ENCODE measurements at places on chromosomes 2 and 18.

DNA sequence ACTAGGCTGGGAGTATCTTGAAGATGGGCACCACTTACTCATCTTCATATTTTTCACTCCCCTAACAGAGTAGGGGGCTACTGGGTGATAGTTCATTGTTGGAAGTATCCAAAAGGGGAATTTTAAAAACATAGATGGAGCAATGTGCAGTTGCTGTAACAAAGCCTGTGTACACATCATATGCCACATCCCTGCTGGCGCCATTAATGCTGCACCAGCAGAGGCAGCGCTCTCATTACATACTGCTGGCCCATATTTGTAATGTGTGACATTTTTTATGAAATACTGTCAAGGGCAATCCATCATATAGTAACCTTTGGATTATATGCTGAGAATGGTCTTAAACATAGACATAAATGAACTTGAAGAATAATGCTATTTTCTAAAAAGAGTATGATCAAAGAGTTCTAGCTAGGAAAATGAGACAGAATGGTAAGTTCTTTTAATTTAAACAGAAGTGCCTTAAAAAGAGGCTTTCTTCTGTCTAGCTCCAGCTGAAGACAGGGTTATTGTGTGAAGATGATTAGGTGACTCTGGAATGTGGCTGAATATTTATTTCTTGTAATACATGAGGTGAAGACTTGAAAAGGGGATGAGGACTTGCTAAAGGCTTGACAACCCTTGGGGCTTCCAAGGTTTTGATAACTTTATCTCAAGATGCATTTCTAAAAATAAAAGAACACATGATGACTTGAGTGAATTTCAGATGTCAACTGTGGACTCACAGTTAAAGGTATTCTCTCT is 2.4 kb upstream of the TMEM178A start:
- no peak for DNase-seq

DNA sequence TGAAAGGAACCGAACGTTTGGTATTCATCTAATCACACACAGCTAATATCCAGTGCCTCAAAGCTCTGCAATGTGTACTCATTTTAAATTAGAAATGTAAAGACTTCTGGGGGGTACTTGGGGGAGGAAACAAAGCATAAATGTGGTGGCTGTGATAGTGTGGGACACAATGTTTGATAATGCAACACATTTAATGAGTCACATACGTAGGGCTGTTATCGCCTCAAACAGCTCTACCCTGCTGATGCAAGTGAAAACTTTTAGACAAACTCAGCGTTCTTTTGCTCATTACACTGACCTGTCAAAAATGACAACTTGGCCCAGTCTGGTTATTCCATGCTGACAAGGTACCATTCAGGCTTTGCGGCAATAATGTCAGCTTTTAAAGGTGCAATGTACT is 1227.1 kb upstream of the CELF4 start:
- DNase-seq: no peak

- DNase-seq: no peak
Observed at GRCh38 chr2:107436281-107436680, 390.4 kb upstream of the RGPD4 start.

- no peak for DNase-seq
Observed at GRCh38 chr2:152627351-152627957, 89.8 kb downstream of the PRPF40A start.

GRCh38 chr2:171930385-171930784 is 8.1 kb downstream of the HAT1 start:
- DNase-seq: no peak

- DNase-seq: no peak
Observed at GRCh38 chr2:10196948-10197696, 74.6 kb downstream of the RRM2 start.

GRCh38 chr18:10063489-10063888 is 149.7 kb downstream of the VAPA start:
- no peak for DNase-seq

- DNase-seq: no peak
Observed at GRCh38 chr2:134124047-134124753, 129.7 kb upstream of the MGAT5 start.

GRCh38 chr18:71040161-71040560 is 751.3 kb downstream of the SOCS6 start:
- DNase-seq: no peak

DNA sequence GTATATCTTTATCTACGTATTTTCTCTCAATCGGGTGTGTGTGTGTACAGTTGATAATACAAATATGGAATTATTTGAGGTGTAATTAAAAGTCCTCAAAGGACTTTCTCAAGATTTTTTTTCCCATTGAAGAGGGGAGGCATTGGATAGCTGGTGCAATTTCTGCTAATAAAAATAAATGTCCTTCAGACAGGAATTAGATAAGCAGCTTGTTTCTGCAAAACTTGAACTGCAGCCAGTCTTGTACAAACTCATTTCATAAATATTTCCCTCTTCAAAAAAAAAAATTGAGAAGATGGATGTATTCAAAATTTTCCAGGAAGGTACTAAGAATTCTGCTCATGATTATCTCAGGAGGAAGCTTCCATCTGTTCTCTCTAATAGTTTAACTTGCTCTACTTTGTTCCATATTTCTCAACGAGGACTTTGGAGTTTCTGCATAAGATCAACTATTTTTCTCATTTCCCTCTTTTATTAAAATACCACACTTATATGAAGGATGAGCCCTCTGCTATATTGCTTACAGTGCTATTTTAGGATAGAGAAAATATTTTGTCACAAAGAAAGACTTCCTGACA is 33.0 kb upstream of the GLS start:
- DNase-seq: no peak

DNA sequence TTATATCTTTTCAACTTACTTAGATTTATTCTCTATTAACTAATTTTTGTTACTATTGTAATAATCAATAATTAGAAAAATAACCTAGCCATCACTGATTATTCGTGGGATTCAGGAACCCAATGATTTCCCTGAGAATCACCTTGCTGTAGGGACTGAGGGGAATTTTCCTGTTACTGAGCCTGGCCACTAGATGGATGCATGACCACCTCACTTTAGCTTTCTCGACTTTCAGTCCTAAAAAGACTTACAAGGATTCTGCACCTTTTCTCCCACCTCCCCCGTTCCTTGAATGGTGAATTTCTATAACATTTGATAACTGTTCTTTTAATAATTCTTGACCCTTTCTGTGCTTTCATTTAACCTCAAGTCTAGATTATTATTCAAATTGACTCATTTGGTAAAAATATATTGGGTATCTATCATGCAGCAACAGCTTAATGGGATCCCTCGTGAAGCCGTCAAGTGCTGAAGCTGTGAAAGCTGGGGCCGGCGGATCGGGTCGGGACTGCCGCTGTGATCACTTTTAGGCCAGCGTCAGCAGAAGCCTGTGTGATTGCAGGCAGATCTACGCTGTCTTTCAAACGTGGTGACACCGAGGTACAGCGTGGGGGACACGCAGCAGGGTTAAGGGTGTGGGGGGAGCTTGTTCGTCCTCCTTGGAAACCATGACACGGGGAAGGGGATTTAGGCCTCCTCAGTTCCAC is 38.8 kb upstream of the TMEM18 start:
- no peak for DNase-seq

DNA sequence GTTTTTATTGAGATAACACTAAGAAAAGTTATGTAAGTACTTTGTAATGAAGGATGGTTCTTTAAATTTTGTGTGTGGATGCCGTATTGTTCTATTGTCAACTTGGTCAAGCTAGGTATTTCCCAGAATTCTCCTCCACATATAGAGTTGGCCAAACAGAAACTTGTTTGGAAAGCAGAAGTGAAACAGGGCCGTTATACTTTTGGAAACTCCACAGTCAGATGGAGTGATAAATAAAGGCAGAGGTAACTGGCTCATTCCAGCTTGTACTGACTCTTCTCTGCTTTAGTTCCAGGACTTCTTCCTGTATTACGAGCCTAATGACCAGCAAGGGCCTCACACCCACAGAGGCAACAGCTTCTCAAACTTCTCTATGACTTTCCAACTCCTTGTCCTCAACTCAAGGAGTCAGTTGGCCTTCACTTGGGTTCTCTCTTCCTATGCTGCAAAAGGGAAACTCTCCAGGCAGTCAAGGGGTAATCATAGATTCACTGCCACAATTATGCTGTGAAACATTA is 16.4 kb upstream of the STARD7 start:
- no peak for DNase-seq

- DNase-seq: no peak
Observed at GRCh38 chr2:186603286-186603685, 13.4 kb downstream of the ITGAV start.

DNA sequence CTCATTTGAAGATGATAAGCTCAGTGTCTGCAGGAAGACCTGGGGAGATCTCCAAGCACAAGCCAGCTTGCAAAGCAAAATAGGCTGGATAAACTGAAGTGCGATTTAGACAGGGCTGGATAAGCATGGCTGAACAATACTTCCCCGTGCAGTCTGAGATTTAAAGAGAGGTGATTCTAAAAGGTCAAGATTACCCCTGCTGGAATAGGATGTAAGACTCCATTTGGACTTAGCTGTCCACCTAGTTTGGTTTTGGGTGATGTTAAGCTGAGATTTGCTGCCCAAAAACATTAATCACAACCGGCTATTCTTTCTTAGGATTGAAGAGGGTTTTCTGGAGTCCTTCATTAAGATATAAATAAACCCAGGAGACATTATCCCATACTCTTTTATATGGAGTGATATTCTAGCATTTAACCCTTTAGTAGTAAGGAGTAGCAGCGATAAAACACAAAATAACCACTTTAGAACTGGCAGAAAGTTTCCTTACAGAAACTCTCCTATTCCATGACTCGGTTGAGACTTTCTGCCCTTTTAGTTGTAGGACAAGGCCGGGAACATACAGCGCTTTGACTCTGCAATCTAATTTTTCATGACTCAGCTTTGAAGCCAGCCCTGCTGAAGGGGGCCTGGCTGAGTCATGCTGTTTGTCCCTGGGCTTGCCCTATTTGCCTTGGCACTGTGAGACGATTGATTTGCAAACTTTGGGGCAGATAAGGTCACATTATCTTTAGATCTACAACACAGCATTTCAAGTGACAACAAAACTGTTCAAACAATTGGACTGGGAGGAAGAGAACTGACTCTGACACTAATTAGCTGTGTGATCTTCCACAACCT is 238.2 kb downstream of the GCA start:
- no peak for DNase-seq

DNA sequence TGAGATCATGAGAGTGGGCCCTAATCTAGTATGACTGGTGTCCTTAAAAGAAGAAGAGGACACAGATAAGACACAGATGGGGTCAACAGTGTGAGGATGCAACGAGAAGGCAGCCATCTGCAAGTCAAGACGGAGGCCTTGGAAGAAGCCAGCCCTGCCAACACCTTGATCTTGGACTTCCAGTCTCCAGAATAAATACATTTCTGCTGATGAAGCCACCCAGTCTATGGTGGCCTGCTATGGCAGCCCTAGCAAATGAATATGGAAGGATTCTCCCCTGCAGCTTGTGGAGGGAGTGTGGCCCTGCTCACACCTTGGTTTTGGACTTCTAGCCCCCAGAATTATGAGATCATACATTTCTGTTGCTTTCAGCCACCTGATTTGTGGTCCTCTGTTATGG is 12.3 kb downstream of the CTIF start:
- DNase-seq: no peak

GRCh38 chr2:175690113-175690837 is 311.8 kb downstream of the LNPK start:
- no peak for DNase-seq

DNA sequence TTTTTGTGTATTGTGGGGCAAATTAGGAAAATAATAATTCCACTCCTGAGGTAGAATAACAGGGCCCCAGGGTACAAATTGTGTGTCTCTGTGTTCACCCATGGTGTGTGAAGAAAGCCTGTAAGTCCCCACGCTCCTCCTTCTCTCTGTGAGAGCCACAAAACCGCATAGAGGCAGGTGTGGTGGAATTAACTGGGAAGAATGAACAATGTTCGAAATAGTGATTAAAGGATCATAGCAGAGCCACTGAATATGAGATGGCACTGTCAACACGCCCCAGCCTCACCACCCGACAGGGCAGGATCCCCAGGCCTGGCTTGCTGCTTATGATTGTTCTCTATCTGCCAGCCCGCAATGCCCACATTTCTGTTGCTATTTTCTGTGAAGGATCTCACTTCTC is 14.1 kb downstream of the IL1RN start:
- DNase-seq: no peak

DNA sequence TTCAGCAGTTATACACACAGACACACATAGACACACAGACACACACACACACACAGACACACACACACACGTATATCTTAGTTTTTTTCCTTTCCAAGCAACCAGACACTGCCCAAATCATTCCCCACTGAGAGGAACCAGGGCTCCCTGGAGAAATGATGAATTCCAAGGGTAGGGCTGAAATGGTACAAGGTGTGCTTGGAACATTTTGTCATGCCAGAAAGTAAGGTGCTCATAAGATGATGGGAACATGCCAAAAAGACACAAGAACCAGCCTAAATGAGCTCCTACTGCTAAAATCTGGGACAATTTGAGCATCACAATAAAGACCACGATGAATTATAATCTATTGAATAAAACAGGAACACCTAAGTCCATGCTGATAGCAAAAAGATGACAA is 103.3 kb downstream of the MEP1B start:
- no peak for DNase-seq

- no peak for DNase-seq
Observed at GRCh38 chr2:43469713-43470112, 126.1 kb downstream of the THADA start.

DNA sequence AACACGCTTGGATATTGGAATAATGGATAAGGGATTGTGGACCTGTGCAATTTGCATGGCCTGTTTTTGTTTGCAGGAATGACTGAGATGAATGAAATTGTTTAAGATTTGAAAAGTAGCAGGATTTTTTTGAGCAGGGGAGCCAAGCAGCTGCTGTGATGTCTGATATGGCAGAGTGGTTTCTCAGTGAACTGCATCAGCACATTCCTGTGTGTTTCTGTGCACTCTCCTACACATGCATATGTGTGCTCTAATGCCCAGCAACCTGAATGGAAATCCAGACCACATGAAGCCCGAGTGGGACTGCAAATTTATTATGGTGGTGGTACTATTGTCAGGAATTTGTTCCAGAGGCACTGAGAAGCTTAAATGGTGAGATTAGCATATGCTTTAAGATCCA is 161.7 kb downstream of the PARD3B start:
- DNase-seq: no peak

GRCh38 chr2:128215897-128216642 is 102.6 kb downstream of the HS6ST1 start:
- DNase-seq: no peak

DNA sequence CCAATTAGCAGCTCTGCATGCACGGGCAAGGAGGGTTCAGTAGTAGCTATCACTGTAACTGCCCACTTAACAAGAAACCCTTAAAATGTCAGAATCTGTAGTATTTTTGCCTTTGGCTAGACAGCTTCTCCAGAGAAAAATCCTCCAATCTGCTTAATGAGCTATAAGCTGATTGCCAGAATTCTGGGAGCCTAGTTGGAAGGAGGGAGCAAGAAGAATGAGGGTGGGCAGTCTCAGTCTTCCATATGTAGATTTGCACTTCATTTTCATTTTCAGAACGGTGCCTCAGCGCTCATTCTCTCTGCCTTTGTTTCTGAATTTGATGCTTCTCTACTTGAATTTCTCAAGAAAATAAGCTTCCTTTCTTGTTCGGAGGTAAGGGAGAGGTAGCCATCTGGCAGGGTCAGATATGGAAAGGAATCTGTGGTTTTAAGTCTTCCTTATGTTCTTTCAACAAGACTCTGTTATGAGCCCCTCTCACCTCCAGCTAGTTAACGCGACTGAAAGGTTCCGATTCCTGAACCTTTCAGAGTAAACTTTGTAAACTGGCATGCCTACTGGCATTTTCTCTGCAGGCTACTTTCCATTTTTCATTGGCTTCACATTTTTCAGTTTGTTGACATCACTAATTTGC is 53.5 kb downstream of the HNRNPLL start:
- DNase-seq: no peak
